ENCODE measurements at places on chromosomes 4 and X.

GRCh38 chr4:61299316-61299715 lies 99.2 kb downstream of the ADGRL3 start:
- DNase-seq: no peak

- DNase-seq: no peak
These were observed 522.4 kb upstream of the RPS6KA3 start for GRCh38 chrX:20789103-20789502.

DNA sequence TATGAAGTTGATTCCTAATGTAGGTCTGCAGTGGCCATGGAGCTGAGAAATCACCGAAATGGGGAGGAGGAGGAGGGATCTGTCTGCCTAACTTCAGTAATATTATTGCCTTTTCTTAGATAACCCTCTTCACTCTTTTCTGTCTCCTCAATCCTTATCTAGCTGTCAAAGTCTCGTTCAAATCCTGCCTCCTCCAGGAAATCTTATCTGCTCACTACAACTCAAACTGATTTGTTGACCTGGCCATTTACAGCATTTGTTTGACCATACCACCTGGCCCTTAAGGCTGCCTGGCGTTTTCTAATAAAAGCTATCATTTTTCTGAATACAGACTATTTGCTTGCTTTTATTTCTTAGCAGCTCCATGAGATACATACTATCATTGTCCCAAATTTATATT lies 33.8 kb downstream of the GALNT7 start:
- DNase-seq: no peak

GRCh38 chr4:14857475-14857874 lies 144.8 kb upstream of the CPEB2 start:
- DNase-seq: no peak

GRCh38 chrX:11215191-11215921 lies 77.9 kb upstream of the AMELX start:
- DNase-seq: no peak

DNA sequence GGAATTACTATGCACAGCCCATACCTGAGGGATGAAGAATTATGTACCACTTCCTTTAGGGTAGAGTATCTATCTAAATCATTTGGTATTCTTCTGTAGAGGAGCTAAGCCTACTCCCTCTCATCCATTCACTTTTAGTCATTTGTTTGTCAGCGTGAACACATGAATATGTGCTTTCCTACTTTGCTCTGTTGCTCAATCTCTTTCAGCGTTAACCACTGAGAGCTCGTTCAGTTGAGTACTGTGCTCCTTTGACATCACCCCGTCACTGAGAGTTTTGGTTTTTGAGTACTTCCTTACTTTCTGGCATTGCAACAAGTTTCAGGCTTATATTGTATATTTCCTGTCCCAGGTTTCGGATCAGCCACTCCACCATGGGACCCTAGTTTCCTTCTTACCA lies 700.6 kb downstream of the NLGN4X start:
- no peak for DNase-seq

GRCh38 chr4:92106816-92107215 lies 196.9 kb upstream of the GRID2 start:
- no peak for DNase-seq

DNA sequence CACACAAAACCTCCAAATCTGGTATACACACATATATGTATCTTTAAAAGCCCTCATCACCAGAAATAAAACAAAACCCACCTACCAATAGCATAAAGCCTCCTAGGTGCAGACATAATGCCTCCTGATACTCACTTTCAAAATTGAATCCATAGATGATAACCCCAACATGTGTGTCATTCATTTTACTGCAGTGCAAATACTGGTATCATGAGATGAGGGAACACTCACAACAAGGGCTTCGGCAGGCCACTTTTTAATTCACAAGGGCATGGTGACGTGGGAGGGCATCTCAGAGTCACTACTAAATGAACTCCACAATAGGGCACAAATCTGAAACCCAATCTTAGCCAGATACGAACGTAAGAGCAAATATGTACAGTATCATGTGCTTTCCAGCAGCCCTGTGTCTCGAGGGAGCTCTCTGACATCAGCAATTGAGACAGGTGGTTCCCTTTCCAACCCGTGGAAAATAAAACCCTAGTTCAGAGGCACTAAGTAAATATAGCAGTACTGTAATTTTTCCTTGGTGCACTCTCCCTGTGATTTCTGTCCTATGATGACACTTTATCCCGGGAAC lies 14.1 kb upstream of the PPARGC1A start:
- DNase-seq: no peak

- DNase-seq: no peak
These were observed 31.2 kb upstream of the PPM1K start for GRCh38 chr4:88315460-88316017.

- no peak for DNase-seq
These were observed 54.8 kb upstream of the NAF1 start for GRCh38 chr4:163221467-163221866.

DNA sequence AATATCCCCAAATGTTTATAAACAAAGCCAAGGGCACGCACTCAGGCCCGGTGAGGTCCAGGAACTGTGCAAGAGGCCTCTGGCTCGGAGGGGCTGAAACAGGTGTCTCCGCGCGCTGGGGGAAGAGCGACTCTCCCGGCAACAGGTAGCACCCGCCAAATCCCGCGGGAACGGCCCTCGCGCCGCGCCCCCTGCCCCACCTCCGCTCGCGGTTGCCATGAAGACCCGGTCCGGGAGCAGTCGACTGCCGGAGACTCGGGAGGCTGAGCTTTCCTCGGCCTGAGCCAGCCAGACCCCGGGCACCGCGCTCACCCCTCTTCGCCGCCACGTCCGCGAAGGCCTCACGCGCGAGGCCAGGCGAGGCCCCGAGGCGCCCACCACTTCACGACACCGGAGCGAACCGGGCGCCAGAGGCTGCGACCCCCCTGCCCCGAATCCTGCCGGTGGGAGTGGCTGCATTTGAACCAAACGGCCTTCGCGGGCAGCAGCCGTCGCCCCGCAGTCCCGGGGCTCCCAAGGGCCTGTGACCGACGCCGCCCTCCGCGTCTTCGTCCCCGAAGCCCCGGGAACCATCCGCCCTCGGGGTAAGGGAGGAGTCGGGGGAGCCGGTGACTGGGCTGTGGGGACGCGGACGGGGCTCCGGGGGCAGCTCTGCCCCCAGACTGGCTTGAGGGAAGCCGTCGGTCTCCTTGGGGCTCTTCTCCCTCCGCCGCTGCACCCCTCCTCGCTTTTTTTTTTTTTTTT lies at the start of gene NSUN7:
Gene NSUN7 (plus strand): TSS at position 239 of the 744 bp plus-strand sequence. CDS start 739 bp downstream, outside the sequence.
- peak; percentile 47 for DNase-seq

- no peak for DNase-seq
These were observed 393.5 kb upstream of the PITX2 start for GRCh38 chr4:111016416-111016815.

- no peak for DNase-seq
These were observed 57.0 kb downstream of the XAGE2 start for GRCh38 chrX:52425775-52426174.

- no peak for DNase-seq
These were observed 6.4 kb upstream of the TMEM144 start for GRCh38 chr4:158203929-158204328.

DNA sequence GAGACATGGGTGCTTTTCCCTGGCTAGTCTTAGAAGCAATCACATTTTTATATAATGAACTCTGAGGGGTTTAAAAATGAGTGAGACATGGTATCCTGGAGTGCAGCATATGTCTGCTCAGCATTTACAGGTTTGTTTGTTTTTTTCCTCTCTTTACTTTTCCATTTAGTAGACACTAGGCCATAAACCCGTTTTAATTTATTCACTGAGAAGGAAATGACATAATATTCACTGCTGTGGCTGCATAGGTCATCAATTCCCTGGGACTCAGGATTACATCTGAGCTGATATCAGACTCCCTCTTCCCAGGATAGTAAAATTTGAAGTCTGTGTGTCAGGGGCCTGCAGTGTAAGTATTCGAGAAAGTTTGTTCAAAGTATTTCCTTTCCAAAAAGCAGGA lies 178.9 kb upstream of the SPRY1 start:
- DNase-seq: no peak

GRCh38 chr4:125315576-125316400 lies 1.0 kb downstream of the FAT4 start:
- no peak for DNase-seq

DNA sequence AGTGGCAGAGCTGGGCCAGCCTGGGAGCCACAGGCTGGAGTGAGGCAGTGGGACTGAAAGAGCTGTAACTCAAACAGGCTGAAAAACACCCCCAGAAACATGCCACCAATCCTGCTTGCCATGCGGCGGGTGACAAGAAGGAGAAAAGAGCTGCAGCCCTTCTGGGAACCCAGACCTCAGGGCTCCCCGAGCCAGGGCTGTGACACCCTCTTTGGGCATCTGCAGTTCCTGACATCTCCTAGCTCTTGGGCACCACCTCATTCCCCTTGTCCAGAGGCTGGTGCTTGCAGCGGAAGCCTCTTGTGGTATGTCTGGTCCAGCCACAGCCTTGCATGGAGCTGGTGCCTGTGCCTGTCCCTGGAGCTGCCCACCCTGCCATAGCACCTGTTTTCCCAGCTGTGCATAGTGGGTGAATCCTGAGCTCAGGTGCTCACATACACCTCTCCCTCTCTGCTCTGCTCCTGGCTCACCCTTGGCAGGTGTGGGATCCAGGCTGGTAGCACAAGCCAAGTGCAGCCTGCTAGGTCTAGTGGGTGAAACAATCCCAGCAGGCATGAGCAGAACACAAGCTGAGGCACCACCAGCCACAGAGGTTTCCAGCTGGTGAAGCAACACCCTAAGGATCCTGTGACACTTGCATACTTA lies 149.0 kb downstream of the CXXC4 start:
- no peak for DNase-seq

GRCh38 chrX:39443240-39443639 lies 642.0 kb downstream of the MID1IP1 start:
- DNase-seq: no peak

DNA sequence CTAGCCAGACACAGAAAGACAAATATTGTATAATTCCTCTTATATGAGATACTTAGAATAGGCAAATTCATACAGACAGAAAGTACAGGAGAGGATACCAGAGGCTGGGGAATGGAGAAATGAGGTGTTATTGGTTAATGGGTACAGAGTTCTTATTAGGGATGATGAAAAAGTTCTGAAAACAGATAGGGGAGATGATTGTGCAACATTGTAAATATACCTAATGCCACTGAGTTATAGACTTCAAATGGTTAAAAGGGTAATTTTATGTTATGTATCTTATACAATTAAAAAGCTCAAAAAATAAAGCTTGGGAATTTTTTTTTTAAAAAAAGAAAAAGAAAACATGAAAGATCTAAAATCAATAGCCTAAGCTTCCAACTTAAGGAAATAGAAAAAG lies 98.8 kb upstream of the TECRL start:
- DNase-seq: no peak

DNA sequence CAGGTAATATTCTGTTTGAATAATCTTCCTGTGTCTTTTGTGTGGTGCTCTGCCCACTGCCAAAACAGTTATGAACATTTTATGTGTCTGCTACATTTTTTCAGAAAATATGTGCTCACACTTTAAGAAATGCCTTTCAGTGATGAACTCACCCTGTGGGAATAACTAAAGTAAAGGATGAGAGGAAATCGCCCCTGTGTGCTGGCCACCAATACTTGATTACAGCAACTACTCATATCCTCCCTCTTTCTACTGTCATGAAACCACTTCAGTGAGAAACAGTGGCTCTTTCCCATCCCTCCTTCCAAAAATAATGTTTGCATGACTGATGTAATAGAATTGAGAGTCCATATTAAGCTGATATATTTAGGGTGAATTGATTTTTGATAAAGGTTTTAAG lies 900.9 kb downstream of the RAB28 start:
- no peak for DNase-seq

- DNase-seq: peak; percentile 28
These were observed at the start of gene ZCCHC18 for GRCh38 chrX:104112326-104112951. ZCCHC18 (plus strand) TSS chrX:104112523; CDS start chrX:104114112, 1,589 bp downstream.

DNA sequence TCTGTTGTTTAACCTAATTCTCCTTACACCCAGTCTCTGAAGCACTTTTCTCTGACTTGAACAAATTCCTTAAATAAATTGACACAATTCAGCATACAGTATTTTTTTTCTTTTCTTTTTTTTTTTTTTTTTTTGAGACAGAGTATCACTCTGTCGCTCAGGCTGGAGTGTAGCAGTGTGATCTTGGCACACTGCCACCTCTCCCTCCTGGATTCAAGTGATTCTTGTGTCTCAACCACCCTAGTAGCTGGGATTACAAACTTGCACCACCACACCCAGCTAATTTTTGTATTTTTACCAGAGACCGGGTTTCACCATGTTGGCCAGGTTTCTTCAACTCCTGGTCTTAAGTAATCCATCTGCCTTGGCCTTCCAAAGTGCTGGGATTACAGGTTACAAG lies 1498.1 kb upstream of the PCDH10 start:
- DNase-seq: no peak

GRCh38 chr4:168411318-168412150 lies 68.8 kb downstream of the DDX60L start:
- no peak for DNase-seq

DNA sequence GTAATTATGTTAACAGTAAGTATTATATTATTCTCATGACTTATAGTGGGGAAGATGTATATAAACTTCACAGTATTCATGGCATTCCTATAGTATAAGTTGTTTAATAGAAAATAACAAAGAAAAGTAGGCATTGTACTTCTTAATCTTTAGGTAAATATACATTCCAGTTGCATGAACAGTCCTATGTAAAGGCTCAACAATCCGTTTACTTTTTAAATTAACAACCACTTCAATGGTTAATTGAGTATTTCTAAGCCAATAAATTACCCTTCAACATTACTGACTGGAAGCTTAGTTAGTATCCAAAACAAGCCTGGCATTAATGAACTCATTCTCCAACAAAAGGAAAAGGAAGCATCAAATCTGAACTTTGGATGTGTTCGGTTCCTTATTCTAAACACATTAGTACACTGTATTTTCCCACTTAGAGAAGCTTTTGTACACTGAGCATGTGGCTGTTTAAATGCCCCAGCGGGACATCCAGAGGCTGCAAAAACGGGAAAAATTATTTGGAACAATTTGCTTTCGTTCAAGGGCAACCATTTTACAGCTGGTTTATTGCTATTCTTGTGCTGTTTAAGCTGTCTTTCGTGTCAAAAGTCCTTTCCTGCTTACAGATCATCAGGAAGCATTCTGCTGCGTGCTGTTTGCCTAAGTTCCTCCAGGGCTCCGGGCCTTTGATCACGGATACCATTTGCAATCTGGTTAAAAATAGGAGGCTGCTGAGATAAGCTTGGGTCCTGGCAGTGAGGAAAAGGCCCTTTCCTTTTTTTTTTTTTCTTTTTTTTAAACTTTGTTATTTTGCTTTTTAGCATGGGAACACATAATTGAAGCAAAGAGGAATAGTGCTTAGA lies 460.3 kb downstream of the SPRY1 start:
- peak; percentile 38 for DNase-seq

Measured in iPS DF 19.7 (cell line).